Suprapubic skin (tissue), 4 donors: ENCODE measurements at places on chromosomes 7 and 10.

- DNase-seq: no peak
Measured at GRCh38 chr10:12717981-12718707, 283.4 kb downstream of the CCDC3 start.

DNA sequence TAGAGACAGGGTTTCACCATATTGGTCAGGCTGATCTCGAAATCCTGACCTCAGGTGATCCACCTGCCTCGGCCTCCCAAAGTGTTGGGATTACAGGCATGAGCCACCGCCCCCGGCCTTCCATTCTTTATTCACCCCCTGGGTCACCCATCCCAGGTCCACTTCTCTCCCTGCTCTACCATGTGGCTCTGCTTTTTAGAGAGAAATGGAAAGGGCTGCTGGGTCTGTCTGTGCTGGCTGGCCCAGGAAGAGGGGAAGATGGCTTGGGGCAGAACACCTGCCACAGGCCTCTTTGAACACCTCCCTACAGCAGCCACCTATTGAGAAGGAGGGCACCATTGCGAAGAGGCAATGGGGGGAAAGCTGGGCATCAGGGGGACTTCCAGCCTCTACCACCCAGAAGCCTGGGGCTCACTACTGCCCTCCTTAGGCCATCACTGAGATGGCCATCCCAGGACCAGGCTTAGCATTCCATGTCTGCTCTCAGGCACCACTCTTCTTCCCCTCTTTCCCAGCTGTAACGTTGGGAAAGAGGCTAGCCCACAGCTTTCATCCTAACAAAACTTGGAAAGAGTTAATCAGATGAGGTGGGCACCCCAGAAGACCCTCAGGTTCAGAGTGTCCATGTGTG, 256.3 kb downstream of the GRID1 start:
- DNase-seq: no peak

DNA sequence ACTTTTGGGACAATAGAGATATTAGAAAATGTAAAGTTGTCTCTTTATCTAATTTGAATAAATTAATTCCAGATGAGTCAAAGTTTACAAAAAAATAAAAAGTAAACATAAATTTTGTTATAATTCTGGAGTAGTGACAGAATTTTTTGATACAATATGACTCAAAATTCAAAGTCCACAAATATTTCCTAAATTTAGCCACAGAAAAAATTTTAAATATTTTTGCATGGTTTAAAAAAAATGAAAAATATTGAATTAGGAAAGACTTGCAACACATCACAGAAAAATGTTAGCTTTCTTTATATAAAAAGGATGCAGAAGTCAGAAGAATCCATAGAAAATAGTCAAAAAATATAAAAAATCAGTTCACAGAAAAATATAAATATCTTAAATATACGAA, 117.7 kb downstream of the ARHGAP21 start:
- no peak for DNase-seq

DNA sequence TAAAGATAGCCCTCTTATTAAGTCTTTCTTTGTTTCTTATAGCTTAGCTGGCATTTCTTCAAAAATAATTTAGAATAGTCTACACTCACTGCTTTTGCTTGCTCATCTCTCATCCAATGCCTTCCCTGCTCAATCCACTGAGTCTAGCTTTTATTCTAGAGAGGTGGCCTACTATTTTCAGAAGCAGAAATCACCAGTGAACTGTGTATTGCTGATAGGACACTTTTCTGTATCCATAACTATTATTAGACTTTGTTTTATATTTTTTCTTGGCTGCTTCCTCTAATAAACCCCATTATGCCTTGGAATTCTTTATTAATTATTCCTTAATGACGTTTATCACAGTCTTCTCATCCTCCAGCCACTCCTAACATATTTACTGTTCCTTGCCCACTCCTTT, 206.8 kb downstream of the SEMA3A start:
- DNase-seq: no peak

DNA sequence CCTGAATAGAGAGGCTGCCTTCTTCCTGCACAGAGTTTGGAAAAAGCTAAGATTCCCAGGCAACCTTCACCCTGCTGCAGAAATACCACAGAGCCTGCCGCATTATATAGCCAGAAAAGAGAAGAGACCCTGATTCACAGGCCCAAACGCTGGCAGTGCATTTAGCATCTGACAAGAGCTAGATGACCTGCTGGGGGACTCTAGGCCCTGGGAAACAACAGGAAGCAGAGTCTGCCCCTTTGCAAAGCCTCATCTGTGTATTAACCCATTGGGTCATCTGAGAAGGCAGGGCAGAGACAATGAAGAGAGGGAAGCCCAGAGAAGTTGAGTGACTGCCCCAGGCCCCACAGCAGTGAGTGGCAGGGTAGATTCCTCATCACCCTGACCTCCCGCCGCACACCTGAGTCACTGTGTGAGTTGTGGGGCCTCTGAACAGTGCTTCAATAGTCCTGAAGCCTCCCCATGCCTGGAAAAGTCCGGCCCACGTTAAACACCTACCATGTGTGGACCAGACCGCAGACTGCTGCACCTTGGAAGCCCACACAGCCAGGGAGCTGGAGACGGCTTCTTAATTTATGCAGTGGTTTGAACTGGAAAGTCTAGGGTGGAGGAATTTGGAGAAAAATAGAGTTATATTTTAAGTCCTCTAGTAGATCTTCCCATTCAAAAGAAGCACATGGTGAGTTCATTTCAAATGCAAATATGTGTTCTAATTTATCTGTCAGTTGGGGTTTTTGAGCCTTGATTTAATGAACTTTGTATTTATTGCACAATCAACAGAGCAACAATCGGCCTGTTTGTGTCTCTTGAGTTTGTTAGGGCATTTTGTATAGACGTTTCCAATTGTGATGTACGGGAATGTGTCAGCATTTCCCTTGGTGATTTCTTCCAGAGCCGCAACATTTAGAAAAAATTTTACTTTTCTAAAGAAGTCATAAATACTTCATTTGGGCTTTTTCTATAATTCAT, 80.4 kb upstream of the GPR26 start:
- no peak for DNase-seq

GRCh38 chr10:581776-582330, 107.6 kb downstream of the DIP2C start:
- no peak for DNase-seq

DNA sequence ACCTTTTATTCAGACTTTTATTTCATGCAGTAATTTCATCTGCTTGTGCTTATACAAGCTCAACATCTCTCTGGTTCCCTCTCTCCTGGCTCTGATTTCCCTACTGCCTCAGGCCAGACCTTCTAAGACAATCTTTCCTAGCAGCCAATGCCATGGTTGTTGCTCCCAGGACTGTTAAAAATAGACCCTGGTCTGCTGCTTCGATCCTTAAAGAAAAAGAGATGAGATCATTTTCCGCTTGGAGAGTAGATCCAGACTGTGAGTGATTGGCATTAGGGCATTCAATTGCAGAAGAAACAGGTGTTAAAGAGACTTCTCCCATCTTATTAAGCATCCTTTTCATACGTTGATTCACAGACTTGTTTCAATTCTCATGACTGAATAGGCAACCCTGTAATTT, 68.4 kb upstream of the ITGB1 start:
- DNase-seq: no peak

DNA sequence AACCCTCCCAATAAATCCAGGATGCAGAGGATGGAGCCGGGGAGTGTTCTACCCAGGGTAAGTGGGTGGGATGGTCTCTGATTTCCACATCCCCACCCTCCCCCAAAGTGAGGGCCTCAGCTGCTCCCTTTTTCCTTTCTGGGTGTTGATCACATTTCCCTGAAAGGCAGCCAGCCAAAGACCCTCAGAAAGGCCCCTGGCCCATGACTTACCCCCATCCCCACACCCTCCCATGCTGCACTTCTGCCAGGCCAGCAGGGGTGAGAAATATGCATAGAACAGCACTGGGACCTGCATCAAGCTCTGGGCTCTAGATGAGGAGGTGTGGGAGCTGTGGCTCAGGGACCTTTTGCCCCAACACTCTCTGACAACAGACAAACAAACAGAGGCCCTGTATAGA, 927.3 kb upstream of the ZNF722 start:
- DNase-seq: no peak

DNA sequence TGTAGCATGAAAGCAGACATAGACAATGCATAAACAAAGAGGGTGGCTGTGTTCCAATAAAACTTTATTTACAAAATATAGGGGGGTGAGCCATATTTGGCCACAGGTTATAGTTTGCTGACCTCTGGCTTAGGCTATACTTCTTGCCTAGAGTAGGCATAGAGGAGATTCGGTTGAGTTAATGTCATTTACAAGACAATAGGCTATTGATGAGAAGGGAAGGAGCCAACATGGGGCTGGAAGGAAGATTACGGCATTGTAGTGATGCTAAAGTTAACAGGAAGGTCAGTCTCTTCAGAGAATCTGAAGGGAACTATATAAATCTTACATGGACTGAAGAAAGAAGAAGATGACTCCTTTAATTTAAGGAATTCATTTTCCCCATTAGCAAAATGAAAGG, 463.5 kb downstream of the HTR7 start:
- DNase-seq: no peak

GRCh38 chr7:152871678-152872060, 112.1 kb downstream of the ACTR3B start:
- no peak for DNase-seq

GRCh38 chr10:102800611-102801335, 36.4 kb downstream of the CYP17A1 start:
- no peak for DNase-seq

DNA sequence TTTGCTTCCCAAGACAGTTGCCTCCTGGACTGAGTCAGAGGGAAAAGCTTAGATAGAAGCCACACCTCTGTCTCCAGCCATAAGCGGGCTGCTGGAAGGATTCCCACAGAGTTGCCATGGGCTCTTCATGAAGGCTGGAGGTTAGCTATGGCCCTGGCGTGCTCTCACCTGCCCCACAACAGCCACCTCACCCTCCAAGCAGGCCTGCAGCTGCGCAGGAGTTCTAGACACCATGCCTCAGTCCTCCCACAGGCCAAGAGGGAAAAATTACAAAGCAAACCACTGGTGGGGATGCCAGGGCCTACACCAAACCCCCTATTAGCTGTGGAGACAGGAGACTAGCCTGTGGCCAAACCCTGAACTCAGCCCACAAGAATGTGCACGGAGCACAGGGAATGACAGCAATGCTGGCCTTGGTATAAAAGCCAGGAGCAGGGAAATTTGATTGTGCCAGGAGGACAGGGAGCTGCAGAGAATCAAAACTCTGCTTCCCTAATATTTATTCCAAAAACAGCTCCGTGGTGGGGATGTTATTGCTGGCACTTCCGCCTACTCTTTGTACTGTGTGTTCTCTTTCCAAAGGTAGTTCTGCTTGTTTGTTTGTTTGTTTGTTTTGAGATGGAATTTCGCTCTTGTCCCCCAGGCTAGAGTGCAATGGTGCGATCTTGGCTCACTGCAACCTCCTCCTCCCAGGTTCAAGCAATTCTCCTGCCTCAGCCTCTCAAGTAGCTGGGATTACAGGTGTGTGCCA, 60.3 kb upstream of the STK17A start:
- DNase-seq: no peak

DNA sequence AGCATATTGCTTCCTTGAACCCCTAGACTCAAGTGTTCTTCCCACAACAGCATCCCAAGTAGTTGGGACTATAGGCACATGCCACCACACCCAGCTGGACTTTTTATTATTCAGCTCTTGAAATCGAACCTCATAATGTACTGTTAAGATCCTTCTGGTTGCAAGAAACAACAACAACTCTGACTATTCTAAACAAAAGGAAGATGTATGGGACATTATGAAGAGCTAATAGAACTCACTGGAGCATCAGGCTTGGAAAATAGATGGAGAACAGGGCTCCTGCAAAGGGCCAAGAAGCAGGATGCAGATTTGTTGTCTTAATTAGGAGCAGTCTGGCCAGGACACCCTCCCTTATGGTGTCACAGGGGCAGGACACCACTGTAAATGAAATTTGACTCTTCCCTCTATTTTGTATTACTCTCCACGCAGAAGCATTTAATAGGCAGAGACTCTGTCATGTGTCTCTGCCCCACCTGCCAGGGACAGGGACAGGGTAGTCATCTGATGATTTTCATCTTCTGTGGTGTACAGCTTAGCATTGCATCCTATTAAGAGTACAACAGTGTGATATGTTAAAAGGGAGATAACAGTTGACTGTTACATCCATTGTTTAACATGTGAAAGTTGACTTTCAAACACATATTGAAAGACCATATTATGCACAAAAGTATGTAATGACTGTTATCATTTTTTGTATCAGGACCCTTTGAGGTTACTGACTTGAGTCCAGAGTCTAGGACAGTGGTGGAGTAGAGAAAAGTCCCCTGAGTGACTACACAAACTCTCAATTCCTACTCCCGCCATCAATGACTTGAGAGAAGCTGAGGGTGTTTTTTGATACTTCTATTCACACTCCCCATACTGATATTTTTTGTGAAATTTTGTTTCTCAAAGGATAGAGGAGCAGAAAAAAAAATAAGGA, 157.3 kb downstream of the LRRC4 start:
- DNase-seq: no peak

GRCh38 chr10:101506829-101507661, 81.0 kb downstream of the POLL start:
- no peak for DNase-seq

- DNase-seq: no peak
Measured at GRCh38 chr7:81175275-81175940, 256.6 kb upstream of the SEMA3C start.

DNA sequence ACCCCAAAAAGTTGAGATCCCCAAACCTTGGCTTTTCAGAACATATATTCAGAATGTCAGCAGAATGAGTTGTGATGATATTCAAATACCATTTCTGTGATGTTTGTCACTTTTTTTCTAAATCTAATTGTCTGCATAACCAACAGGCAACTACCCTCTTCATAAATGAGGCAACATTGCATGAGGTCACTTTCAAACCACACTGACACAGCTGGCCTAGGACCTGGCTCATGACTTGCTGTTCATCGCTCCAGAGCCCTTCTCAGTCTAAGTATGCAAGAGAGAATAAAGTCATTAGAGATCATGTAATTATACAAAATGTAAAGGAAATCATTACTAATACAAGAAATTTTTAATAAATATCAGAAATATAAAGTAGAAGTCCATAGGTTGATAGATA, 681.9 kb downstream of the GRM8 start:
- no peak for DNase-seq

GRCh38 chr7:148325208-148325607, 265.4 kb upstream of the C7orf33 start:
- DNase-seq: no peak

- DNase-seq: no peak
Measured at GRCh38 chr7:86644282-86645224, 844 bp downstream of the GRM3 start.

DNA sequence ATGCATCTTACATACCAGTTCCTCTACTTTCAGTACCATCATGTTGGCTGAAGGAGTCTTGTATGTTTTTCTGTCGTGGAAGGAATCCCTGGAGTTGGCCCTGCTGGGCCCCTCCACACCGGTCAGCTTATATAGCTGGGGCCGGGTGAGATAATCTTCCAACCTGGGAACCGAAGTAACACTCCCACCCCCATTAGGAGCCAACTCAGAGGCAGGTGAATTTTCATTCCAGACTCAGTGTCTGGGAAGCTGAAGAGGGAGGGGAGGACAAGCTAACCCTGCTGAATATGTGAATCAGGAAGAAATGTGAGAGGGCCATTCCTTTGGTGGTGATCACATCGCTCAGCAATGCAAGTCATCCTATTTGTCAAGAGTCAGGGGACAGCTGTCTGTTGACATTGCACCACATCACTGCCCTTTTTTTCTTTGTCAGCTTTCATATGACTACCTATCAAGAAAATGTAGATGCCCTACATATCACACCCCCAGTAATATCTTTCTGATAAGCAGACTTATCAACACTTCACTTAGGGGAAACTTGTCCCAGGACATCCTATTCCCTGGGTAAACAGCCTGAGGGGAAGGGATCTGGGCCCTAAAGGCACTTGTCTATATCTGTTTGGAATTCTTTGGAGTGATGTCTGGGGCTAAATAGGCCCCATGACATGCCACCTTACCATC, at the start of gene ANKRD1:
Gene ANKRD1, minus strand, starts transcription at position 102 of the 681 bp plus-strand sequence. Its CDS starts 60 bp downstream, at position 42.
- no peak for DNase-seq
